ENCODE measurements at places on chromosomes 11 and 22. TPM values are rescaled to one million over a fixed set of nuclear protein-coding genes. Genes with fewer than 3 reads are reported as not detected.

DNA sequence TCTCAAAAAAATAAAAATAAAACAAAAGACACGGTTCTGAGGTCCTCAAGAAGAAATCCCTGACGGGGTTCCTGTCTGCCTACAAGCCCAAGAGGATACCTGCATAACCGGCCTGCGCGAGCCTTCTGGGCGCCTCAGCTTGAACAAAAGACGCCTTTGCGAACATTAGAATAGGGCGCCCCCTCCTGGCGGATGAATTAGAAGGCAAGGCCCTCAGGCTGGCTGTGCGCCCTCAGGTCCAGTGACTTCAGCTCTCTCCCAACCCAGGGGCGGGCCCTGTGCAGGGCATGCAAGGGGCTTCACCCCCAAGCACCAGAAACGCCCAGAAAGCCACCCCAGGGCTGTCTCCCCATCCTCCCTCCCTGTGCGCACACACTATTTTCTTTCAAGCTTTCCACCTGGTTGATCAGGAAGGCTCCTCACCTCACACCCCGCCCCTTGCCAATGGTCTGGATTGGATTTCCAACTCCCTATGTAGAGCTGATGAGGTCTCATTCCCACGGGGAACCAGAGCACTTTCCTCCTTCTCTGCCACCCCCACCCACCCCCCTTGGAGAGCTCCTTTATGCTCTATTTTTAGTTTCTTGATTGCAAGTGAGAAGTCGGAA is 273.3 kb downstream of the BUD13 start:
- DNase-seq: peak; percentile 99

GRCh38 chr11:78845496-78845895 is 270.8 kb upstream of the NARS2 start:
- no peak for DNase-seq

Gene ZDHHC8
- total RNA-seq: 47.6 TPM

Gene TMPRSS13
- 0.08 TPM for total RNA-seq

Gene OR51G2
- total RNA-seq: not detected

- DNase-seq: no peak
These were observed 102.7 kb upstream of the TRPC6 start for GRCh38 chr11:101686514-101686913.

GRCh38 chr11:117354550-117354949 is 26.9 kb downstream of the CEP164 start:
- no peak for DNase-seq

Gene GLB1L3
- 33.1 TPM for total RNA-seq

- no peak for DNase-seq
These were observed 45.0 kb upstream of the APOA1 start for GRCh38 chr11:116882386-116882785.

Gene MMP7
- total RNA-seq: not detected

DNA sequence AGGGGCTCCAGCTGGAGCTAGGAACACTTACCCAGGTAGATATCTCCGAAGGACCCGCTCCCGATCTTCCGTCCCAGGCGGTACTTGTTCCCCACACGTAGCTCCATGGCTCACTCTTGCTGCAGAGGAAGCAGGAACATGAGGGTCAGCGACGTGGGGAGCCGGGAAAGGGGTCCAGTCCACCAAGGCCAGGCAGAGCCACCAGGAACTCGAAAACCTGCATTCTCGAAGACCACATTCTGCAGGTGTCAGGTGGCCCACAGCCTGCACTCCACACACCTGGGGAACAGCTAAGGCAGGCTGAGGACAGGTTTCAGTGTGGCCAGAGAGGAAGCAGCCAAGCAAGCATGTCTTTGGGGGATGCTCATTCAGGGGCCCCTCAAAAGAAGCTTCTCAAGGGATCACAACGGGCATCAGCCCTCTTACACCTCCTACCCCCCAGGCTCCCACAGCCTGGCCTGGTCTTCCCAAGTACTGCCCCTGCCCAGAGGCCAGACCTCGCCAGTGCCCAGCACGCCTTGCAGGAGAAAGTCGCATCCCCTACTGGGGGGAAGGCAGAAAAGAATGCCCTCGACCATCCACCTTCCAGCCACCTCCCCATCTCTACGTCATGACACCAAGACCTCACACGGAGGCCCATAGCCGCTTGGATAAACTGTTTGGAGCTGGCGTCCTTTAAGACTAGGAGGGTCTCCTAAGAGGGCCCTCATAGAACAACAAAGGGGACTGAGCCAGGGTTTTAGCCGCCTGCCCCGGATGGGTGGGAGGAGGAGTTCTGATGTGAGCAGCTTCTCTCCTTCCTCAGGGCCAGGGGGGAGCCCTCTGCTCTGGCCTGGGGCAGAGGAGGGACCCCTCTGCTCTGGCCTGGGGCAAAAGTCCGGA is 2.9 kb downstream of the CSNK1E start:
- peak; percentile 35 for DNase-seq

DNA sequence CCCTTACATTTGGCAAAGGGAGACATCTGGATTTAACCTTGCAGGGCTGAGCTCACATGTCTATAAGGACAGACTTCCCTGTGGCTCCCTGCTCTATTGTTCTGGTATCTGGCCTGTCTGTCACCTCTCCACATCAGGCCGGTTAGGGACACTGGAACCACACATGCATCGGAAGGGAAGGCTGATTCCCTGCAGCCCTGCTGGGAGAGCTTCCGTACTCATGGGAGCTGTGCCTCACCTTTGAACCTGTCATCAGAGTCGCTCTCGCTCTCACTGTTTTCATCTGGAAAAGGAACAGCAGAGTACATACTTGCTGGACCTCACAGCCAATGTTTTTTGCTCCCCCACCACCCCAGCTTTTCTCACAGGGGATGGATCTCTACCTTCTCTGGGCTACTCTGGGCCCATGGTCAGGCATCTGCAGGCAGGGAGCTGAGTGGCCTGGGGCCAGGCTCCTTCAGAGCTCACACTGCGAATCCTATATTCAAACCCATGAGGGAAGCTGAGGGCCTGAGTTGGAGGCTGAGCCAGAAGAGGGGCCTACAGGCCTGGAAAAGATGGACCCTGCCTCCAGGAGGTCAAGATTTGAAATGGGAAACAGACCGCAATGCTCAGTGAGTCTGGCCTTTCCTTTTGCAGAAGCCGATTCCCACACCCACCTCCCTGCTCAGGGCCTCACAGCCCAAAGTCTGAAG is 31.3 kb downstream of the RPL27A start:
- DNase-seq: no peak

Gene FAM111A
- 38.1 TPM for total RNA-seq

DNA sequence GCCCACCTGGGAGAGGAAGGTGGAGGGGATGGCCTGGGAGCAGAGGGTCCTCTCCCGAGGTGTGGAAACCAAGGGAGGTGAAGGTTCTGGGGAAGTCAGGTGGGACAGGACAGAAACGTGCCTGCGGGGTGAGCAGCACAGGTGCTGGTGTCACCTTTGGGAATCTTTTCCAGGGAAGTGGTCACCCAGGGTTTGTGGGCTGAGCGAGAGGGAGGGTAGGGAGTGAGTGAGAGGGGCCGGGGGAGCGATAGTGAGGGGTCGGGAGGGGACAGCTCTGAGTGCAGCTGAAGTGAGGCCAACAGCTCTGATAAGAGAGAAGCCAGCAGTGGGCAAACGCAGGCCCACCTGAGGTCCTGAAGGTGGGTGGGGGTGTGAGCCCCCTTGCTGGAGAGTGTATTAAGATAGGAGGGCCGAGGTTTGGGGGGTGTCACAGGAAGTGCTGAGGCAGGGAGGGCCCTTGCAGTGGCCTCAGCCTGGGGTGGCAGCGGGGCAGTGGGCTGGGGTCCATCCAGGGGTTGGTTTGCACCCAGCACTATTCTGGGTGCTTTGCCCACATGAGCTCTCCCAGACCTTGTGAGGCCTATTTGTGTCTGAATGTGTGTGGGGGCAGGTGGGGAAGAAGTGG is 1.6 kb upstream of the SHANK3 start:
- no peak for DNase-seq

- DNase-seq: no peak
These were observed 92.3 kb upstream of the SLC25A18 start for GRCh38 chr22:17470880-17471500.

DNA sequence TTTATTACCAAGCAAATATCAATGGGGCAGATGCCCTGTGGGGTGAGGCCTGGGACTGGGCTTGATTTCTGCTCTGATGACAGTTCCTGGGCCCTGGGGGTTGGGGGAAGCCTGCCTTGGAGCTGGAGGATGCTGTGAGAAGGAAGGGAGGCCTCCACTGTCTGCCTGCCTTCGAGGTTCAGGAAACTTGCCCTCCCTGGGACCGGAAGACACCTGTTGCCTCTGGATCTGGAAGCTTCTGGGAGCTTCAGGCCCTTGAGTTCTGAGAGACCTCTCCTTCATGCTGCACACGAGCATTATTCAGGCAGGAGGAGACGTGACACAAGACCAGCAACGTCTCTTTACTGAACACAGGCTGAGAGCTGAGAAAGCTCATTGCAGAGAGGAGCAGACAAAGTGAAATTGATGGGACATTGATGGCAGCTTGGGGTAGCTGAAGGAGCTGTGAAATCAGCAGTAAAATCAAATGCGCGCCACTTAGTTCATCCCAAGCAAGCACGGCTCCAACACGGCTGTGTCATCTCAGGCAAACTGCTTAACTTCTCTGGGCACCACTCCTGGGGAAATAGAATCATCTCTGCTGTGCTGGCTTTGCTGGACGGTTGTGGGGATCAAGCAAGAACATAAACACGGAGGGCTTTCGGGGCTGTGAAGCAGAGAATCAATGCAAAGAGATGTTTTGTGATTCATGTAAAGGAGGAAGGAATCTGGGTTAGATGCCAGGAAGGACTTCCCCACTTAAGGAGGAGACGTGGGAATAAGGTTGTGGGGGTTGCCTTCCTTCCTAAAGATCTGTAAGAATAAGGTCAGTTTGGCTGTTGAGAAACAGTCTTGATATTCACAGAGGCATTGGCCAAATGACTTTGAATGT is 64.5 kb downstream of the TP53I11 start:
- DNase-seq: no peak

Gene C11orf24
- 45.2 TPM for total RNA-seq

- DNase-seq: no peak
These were observed 51.5 kb downstream of the CCDC15 start for GRCh38 chr11:125005491-125005890.

DNA sequence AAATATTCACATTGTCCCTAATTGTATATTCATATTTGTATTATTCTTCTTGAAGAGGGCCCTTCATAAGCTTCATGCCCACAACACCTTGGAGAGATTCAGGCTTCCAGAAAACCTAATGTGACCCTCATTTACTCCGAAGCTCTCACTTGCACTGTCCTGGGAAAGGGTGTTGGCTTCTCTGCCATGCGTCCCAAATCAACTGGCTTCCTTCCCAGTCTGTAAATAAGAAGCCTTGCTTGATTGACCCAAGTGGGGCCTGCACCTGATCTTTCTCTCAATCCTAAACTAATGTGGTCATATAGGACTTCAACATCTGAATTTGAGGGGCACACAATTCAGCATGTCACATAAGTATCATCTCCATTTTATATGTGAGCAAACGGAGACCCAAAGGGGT is 40.5 kb upstream of the ZBTB16 start:
- DNase-seq: no peak

- DNase-seq: no peak
These were observed 20.1 kb downstream of the OOSP3 start for GRCh38 chr11:59898650-59899049.

DNA sequence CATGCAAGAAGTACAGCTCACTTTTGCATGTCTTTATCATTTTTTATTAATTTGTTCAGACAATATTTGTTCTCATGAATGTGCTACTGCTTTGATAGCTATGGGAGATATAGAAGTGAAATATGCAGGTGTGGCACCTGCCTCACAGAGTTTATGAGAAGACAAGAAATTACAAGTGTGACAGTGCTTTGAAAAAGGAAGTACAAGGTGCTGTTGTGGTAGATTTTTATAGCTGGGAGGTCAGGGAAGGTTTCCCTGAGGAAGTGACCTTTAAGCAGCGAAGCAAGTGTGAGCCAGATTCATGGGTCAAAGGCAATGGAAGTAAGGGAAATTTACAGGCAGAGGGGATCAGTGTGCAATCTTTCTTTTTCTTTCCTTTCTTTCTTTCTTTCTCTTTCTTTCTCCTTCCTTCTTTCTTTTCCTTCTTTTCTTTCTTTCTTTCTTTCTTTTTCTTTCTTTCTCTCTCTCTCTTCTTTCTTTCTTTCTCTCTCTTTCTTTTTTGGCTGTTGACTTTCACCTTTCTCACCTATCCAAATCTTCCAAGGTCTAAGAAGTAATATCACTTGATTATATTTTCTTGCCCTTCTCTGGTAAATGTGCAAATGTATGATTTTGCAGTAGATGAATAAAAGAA is 6.4 kb upstream of the BMAL1 start:
- no peak for DNase-seq

Gene MMP13
- total RNA-seq: not detected

GRCh38 chr11:101860696-101861427 is 53.9 kb upstream of the CEP126 start:
- peak; percentile 88 for DNase-seq

Gene LMO1
- not detected for total RNA-seq

DNA sequence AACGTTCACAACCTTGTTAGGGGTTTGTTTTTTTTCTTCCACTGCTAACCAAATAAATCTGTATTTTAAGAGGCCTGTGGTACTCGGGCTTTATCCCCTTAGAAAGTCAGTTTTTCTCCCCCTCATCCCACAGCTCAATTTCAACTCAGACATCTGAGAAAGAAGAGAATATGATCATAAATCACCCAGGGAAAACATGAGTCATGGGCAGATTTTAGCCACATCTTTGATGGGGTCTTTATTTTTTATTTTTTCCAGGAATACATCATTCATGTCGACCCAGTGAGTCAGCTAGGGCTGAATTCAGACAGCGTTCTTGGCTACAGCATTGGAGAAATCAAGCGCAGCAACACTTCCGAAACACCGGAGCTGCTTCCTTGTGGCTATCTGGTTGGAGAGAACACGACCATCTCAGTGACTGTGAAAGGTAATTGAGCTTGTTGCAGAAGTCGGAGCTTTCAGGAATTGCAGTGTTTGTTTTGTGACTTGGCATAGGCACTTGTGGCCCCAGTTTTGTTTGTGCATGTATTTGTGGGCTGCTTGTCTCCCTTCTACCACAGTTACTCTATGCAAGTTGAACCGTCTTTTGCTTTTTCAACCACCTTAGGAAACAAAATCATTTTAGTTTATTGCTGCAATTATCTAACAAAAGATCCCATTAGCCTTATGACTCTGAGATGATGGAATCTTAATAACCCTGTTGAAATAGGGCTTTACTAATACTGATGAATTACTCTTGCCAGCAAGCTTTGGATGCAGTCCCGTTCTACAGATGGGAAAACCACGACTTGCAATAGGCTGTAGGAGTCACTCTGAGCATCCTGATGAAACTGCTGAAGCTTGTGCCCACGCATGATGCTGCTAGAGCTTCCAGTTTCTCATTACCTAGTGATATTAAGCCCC is 62.7 kb downstream of the DBX1 start:
- no peak for DNase-seq

DNA sequence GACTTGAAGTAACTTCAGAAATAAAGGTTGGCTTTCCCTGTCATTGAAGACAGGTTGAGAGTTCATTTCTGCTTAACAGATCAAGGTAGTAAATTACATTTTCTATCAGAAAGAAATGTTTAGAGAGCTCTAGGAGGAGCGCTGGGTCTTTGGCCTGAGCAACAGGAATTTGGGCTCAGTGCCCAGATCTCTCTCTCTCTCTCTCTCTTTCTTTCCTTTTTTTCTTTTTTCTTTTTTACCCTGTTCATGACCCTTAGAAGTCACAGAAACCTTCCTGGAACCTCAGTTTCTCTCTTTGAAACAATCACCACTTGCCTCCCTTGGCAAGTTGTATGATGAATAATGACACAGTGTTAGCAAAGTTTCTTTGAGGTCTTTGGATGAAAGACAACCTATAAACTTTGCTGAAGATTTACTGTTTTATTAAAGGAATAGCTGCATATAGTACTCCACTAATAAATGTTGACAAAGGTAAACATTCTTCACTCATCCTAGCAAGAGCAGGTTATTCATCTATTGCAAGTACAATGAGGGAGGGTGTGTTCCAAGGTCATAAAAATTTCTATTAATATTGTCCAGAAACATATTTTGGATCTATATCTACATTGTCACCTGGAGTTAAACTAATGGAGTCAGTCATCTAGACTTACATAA is 35.5 kb upstream of the RASSF10 start:
- no peak for DNase-seq

Gene NUP160
- total RNA-seq: 108 TPM

Gene DBX1
- total RNA-seq: not detected

Measured in GM23338 (cell line).